ENCODE measurements at places on chromosomes 4 and X. TPM values are rescaled to one million over a fixed set of nuclear protein-coding genes. Genes with fewer than 3 reads are reported as not detected.

GPR50 gene
- polyA plus RNA-seq: 0.06 TPM

CITED1 gene
- 12.2 TPM for polyA plus RNA-seq

PRRG1 gene
- polyA plus RNA-seq: 24.7 TPM

DCAF8L2 gene
- not detected for polyA plus RNA-seq

TEX28 gene
- not detected for polyA plus RNA-seq

TMEM35A gene
- polyA plus RNA-seq: 7.9 TPM

CACNA1F gene
- 0.17 TPM for polyA plus RNA-seq

TMSB15B gene
- 23.5 TPM for polyA plus RNA-seq

HELQ gene
- 16.9 TPM for polyA plus RNA-seq

MAOB gene
- polyA plus RNA-seq: 48.7 TPM

ITM2A gene
- 100 TPM for polyA plus RNA-seq

DNA sequence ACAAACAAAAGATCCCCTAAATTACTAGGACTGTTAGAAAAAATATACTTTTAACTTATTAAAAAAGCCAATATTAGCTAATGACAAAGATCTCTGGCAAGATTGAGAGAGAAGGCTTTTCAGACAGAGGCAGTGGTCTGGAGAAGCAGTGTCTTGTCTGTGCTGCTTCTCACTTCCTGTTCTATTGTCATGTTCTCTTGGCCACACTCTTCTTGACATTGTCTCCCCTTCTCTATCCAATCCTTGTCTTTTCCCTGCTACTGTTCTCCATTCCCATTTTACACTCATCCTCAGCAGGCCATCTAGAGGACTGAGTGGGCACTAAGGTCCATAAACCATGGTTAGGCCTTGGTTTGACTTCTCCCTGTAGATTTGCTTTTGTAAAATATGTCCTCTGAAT lies 14.0 kb upstream of the TAPT1 start:
- no peak for DNase-seq

GRCh38 chrX:68894513-68895340 lies 65.9 kb downstream of the EFNB1 start:
- DNase-seq: no peak

DNA sequence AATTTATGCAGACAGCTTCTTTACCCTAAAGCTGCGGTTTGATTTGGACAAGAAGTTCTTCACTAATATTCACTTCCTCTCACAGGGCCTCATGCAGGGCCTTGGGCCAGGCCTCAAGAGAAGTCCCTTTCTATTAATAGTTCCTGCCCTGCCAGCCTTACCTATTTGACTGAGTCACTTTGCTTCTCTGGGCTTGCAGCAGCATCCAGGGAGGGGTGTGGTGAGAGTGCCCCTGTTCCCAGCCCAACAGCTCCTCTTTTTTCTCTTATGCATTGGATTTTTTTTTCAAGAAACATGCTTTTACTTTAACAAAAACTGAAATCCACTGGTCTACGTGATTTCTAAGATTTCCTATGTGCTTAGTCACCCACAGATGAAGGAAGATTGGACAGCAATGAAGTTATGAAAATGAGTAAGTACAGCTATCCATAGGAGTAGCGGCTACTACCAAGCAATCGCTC lies 26.7 kb downstream of the FAM156B start:
- DNase-seq: no peak

DNA sequence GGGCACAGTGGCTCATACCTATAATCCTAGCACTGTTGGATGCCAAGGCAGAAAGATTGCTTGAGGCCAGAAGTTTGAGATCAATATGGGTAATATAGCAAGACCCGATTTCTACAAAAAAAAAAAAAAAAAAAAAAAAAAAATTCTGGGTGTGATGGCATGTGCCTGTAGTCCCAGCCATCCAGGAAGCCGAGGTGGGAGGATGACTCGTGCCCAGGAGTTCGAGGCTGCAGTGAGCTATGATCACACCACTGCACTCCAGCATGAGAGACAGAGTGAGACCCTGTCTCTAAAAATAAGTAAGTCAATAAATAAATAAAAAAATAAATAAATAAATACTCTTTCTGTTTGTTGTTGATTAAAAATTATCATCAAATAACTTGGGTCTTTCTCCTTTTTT lies 62.4 kb upstream of the BMPR1B start:
- DNase-seq: no peak

GRCh38 chr4:96827086-96827485 lies 987.2 kb downstream of the PDHA2 start:
- no peak for DNase-seq

DNA sequence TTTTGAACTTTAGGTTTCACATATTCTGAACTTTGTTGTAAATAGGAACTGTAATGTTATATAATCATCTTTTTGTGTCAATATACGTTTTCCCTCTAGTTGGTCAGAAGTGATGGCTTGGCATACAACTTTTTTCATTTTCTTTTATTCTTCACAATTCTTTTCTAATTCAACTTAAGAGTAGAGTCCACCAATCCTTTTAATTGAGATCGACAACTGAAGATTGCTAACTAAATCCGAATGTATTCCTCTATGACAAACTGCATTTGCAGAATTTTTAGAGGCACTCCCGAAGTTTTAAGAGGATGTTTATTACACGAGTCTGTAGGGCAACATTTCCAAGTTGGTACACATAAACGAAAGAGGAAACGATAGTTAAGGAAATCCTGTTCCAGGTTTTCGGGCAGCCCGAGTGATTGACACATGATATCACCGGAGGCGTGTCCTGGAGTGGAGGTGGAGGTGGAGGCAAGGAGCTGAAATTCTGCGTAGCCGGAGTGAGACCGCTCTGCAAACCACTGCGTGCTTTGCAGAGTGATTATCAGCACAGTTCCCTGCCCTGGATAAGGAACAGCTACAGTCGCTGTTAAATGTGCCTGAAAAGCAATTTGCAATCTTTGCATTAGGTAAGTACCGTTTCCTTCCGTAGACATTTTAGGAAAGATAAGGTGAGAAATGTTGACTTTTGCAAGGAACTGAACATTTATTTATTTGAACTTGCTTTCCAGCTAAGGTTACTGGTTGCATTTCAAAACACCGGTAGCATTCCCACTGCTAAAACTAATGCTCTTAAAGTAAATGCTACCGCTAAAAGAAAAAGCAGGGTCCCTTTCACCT lies at the start of gene SPRY1:
Gene SPRY1 (plus strand): TSS at position 489 of the 837 bp plus-strand sequence. CDS start 4,797 bp downstream, outside the sequence.
- DNase-seq: peak; percentile 92

- DNase-seq: no peak
Measured at GRCh38 chr4:39051492-39051891, 10.5 kb upstream of the KLHL5 start.

DNA sequence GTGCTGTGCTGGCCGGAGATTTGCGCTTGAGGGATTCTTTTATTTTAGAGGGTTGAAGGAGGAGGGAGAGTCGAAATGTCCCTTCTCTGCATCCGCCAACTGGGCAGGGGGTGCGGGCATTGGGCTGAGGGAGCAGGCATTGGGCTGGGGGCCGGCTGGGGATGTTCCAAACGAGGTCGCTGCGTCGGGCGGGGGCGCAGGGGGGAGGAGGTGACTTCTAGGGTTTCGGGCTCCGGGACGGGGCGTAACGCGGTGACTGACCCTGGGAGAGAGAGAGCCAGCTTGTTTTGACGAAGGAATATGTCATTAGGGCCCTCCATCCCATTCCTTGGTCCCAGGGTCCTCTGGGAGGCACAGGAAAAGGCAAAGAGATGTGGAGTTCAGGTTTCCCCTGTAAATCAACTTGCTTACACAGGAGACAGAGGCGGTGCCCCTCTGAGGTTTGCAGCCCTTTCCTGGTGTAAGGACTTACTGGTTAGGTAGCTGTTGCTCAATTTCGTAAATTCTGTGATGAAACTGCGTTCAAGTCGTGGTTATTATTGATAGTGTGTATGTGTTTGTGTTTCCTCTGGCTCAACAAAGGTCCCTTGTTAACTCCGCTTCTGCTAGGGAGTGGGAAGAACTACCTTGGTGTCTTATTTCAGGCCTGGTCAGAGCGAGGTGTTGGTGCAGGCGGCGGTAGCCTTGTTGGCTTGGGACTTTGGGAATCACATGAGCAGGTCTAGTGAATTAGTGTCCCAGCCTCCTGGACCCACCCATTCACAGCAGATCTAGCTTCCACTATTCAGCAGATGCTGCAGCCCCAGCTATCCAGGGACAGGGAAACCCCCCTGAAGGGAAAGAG lies 716 bp downstream of the FHIP1A start:
- DNase-seq: peak; percentile 35

GRCh38 chr4:48944756-48945241 lies 38.2 kb upstream of the OCIAD2 start:
- DNase-seq: no peak

DNA sequence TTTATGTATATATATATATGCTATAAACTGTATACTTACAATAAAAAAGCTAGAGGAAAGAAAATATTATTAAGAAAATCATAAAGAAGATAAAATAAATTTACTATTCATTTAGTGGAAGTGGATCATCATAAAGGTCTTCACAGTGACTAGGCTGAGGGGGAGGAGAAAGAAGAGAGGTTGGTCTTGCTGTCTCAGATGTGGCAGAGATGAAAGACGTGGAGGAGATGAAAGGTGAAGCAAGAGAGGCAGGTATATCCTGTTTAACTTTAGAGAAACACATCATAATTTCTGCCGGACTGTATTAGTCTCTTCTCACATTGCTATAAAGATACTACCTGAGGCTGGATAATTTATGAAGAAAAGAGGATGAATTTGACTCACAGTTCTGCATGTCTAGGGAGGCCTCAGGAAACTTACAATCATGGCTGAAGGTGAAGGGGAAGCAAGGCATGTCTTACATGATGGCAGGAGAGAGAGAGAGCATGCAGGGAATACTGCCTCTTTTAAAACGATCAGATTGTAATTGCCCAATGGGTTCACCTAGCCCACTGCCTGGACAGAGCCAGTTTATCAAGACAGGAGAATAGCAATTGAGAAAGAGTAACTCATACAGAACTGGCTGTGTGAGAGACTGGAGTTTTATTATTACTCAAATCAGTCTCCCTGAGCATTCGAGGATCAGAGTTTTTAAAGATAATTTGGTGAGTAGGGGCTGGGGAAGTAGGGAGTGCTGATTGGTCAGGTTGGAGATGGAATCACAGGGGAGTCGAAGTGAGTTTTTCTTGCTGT lies 22.1 kb upstream of the RRAGB start:
- no peak for DNase-seq

- no peak for DNase-seq
Measured at GRCh38 chrX:10821293-10821692, 200.9 kb upstream of the MID1 start.
